ENCODE measurements at places on chromosomes 5 and 9.

DNA sequence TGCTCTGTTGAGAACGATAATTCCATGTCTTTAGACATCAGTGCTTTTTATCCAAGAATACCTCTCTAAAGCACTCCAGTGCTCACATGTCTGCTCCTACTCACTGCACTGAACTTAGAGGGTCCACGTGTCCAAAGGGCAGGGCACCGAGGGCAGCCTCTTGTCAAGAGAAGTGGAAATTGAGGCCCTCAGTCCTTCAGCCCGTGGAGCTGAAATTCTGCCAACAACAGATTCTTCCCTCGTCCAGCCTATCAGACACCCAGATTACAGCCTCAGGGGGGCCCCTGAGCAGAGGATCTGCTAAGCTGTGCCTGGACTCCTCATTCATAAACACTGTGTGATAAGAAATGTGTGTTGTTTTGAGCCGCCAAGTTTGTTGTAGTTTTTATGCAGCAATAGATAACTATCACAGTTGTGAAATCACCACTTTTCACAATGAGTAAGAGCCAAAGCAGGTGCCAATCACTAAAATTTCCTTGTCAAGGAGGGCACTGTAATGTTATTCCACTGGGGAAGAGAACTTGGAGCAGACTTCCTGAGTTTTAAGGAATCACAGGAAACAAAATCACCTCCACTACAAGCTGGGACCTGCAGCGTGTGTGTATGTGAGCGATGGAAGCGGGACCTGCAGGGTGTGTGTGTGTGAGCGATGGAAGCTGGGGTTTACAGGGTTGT is 58.8 kb upstream of the IGFBPL1 start:
- DNase-seq, result no peak

DNA sequence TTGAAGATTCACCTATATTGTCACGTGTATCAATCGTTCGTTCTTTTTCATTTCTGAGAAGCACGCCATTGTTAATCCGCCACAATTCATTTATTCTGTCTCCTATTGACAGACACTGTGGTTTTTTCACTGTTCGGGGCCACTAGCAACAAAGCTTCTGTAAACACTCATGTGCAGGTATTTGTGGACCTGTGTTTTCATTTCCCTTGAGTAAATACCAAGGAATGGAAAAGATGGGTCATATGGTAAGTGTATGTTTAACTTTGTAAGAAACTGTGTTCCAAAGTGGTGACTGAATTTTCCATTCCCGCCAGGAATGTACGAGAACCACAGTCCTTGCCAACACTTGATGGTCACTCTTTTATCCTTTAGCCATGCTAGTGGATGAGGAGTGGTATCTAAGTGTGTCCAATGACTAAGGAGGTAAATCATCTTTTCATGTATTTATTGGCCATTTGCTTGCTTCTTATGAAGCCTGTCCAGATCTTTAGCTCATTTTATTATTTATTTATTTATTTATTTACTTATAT is 10.7 kb downstream of the ABO start:
- DNase-seq, result no peak

DNA sequence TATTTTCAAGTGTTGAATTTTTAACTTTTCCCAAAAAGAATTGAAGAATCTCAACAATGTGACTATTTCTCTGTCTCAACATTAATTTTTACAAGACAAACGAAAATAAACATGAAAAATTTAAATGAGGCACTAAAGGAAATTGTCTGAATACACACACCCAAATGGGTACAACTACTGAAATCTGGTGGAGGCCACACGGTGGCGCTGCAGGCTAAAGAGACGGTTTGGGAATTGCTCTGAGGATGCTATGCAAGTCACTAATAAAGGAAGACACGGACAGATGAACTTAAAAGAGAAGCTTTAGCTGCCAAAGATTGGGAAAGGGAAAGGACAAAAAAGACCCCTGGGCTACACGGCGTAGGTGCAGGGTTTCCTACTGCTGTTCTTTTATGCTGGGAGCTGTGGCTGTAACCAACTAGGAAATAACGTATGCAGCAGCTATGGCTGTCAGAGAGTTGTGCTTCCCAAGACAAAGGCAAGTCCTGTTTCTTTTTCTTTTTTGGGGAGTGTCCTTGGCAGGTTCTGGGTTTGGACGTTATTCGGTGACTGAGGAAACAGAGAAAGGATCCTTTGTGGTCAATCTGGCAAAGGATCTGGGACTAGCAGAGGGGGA is at the start of gene PCDHB10:
Gene PCDHB10, plus strand, starts transcription at position 244 of the 616 bp plus-strand sequence. Its CDS starts 200 bp downstream, at position 444.
- no peak for DNase-seq

DNA sequence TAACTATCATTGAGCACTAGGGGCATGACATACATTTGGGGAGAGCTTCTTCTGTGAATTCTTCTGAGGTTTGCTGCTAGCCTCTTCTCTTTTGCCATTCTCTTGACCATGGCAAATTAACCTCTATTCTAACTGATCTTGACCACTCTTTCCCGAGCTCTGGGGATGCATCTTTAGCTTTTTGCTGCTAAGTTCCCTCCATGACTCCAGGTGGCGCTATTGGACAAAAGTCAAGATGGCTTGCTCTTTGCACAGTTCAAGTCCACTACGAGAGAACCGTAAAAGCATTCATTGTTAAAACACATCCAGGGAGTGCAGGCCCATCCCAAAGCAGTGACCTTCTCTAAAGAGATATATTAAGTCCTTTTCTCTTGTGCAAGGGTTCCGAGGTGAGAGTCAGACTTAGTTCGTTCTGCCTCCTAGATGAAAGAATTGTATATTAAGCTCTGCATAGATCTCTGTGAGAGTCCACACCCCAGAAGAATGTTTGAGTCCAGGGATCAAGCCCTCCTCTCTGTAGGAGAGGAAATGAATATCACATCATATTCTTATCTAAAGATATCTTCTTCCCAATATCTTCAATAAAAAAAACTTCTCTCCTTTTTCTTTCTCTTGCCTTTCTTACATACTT is 1152.9 kb upstream of the CDH6 start:
- DNase-seq, result no peak

- no peak for DNase-seq
Observed at GRCh38 chr5:151665613-151666012, 21.1 kb downstream of the SPARC start.

- DNase-seq, result no peak
Observed at GRCh38 chr9:70948744-70949143, 172.7 kb downstream of the TRPM3 start.

DNA sequence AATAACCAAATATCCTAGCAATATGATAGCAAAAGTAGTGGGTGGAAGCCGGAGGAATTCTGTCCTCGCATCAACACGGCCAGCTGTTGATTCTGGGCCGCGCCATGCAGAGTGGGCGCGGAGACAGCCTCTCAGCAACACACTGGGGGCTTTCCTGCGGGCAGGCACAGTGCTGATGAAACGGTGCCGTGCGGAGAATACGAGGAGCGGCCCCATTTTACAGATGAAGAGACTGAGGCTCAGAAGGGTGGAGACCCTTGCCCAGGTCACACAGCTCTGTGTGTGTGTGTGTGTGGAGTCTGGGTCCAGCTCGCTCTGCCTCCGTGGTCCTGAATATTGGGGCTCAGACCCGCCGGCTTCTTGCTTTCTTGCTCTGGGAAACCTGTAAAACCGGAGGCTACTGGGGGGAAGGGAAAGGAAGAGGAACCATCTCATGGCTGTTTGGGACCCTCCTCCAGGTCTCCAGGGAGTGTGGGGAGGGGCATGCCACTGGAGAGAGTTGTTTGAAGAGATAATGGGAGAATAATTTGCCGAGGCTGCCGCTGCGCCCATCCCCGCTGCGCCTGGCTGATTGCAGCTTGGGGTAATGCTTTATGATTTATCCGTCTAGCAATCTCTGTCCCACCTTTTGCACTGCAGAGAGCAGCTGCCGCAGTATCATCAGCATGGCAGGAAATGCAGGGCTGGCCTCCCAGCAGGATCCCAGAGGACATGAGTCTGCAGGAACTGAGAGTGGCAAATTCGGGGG is 36.6 kb downstream of the NCS1 start:
- no peak for DNase-seq

DNA sequence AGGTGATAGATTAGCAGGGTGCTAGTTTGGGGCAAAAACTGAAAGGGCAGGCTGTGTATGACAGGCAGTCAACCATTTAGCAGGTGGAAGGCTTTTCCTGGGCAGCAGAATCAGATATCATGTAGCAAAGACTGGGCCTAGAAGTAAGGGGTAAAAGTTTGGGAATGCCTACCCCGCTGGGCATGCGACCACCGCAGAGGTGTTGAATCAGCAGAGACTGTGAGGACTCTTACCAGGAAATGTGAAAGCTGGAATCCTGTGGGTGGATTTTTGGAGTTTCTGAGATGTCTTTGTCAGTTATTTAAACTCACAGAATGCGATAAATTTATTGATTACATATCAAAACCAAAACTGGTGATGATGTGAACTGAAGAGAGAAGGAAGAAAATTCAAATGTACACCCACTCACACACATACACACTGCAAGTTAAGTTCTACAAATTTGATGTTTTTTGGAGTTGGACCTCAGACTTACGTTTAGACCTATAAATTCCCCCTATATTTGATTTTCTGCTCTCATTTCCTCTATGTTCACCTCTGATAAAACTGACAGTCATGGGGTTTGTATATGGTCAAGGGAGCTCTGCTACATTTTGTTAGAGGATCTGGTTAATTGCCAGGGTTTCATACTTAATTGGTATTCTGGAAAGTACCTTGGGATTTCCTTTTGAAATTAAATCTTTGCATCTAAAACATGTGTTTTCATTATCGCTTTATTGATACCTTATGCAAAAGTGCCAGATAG is 333.6 kb downstream of the CSNK1G3 start:
- no peak for DNase-seq

DNA sequence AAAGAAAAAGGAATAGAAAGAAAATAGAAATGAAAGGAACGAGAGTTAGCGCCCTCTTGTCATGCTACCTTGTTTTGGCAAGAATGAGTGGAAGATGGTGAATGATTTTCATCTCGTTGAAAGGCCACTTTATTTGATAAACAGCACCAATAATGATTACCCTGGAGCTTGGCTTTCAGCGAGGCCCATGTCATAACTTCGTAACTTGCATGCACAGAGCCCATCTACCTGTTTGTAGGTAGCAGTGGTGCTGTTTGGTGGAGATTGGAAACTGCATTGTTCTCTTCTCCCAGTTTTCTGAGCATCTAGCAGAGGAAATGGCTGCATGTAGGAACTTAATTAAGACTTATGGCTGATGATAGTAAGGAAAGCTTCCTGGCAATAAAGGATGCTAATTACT is 59.3 kb downstream of the NPR3 start:
- no peak for DNase-seq

- DNase-seq, result no peak
Observed at GRCh38 chr9:135199489-135199888, 112.0 kb downstream of the OLFM1 start.

GRCh38 chr5:154112255-154112654 is 73.5 kb downstream of the MFAP3 start:
- DNase-seq, result no peak

DNA sequence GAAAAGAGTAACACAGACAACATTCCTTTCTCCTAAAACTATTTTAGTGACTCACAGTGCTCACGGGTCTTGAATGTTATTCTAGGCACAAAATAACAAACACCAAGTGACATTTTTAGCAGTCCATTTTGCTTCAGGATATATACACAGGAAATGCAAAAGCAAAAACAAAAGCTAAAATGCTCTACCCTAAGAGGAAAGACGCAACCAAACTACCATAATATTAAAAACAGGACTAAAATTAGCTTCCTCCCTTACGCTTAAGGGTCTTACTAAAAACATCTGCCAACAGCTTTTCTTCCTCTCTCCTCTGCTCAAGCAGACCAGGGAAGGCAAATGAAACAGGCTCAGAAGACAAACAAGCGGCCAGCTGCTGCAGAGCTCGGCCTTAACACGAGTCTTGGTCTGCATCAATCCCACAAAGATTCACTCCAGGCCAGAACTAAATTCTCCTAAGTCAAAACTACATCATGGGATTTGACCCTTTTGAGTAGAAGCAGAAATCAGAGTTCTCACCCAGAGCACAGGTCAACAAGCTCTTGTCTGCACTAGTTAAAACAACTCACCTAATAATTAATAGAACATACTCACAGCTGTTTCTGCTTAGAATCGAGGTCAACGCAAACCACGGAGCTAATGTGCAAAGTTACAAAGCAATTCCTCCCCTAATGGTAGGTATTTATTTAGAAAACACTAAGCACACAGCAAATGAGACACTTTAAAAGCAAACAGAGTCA is 62.3 kb downstream of the RAPGEF1 start:
- no peak for DNase-seq

- DNase-seq, result peak; percentile 57
Observed at GRCh38 chr9:134959971-134960310, 42.2 kb upstream of the FCN1 start.

GRCh38 chr9:106277966-106278365 is 583.6 kb downstream of the TMEM38B start:
- no peak for DNase-seq

DNA sequence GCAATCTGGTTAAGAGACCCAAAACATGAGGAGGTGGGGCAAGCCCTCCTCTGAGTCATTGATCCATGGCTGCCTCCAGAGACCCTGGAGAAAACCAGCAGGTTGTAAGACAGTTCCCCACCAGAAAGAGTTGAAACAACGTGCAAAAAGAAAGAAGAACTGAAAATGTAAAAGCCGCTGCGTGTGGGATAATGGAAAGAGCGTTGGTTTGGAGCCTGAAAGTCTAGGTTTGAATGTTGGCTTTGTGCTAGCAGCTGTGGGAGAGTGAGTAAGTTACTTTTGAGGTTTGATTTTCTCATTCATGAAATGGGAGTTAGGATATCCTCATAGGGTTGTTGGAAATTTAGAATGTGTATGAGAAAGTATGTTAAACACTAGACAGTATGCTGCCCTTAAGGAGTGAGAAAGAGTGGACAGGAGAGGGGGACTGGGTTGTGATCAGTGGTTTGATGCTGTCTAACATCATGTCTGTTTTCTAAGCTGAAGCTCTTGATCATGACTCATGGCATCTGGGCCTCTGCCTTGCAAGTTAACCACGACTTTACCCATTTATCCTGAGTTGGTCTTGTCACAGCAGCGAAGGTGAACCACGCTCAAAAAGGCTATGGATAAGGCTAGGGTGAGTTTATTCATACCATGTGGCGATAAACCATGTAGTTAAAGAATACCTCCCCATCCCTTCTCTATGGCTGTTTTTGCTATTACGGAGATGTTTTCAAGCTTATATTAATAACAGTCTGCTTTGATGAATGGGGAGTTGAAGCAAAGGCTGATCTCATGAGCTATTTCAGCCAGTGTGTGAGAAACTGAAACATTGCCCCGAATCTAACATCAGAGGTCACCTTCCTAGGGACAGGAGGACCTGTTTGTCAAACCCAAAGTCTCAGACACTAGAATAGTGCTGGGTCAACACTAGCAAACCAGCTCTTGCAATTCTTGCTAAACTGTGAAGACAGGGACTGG is 41.3 kb downstream of the ZNF366 start:
- DNase-seq, result no peak

DNA sequence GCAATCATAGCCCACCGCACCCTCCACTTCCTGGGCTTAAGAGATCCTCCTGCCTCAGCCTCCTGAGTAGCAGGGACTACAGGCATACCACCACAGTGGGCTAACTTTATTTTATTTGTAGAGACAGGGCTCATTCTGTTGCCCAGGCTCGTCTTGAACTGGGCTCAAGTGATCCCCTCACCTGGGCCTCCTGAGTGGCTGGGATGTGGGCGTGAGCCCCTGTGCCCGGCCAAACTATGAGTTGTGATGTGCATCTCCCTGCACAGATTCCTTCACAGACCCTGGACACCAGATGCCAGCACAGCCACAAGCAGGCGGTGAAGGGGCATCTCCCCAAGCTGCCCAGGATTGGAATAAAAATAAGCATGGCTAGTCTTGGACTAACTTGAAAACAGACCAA is 244.9 kb upstream of the IRX1 start:
- DNase-seq, result peak; percentile 29

GRCh38 chr5:147436596-147436995 is 73.3 kb downstream of the DPYSL3 start:
- DNase-seq, result no peak

GRCh38 chr5:1952444-1953099 is 69.8 kb upstream of the IRX4 start:
- DNase-seq, result no peak
